RWPE1 (cell line): ENCODE measurements at places on chromosomes 1 and 21.

DNA sequence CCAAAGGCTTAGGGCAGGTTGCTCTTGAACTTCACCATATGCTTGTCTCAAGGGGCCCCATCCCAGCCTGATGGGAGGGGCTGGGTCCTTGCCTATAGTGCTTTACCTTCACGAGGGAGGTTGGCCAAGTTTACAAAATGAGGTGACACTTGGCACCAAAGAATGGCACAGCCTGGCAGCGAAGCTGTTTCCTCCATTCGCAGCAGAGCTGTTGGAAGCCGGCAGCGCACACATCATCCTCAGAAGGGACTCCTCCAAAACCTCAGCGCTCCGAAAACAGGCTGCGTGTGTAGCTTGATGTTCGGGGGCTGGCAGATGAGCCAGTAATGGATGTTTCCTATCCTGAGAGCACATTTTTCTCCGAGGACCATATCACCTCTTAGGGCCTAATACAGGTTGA, 116.8 kb downstream of the KAZN start:
- no peak for DNase-seq

DNA sequence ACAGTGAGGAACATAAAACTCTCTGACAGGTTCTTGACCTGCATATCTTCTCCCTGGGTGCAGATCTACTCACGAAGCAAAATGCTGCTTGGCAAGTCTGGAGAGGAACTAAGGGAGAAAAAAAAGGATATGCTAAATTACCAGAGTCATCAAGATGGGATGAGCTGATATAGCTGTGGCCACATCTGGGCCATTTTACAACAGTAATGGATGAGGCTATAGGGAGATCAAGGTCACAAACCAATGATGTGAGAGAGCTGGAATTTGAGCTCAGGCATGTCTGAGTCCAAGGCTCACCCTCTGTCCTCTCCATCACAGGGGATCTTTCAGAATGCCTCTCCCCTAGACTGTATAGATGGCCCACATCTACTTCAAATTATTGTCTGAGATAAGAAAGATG, 26.2 kb downstream of the ZMYND12 start:
- no peak for DNase-seq

GRCh38 chr1:234881893-234882771, 246.5 kb downstream of the TOMM20 start:
- no peak for DNase-seq

DNA sequence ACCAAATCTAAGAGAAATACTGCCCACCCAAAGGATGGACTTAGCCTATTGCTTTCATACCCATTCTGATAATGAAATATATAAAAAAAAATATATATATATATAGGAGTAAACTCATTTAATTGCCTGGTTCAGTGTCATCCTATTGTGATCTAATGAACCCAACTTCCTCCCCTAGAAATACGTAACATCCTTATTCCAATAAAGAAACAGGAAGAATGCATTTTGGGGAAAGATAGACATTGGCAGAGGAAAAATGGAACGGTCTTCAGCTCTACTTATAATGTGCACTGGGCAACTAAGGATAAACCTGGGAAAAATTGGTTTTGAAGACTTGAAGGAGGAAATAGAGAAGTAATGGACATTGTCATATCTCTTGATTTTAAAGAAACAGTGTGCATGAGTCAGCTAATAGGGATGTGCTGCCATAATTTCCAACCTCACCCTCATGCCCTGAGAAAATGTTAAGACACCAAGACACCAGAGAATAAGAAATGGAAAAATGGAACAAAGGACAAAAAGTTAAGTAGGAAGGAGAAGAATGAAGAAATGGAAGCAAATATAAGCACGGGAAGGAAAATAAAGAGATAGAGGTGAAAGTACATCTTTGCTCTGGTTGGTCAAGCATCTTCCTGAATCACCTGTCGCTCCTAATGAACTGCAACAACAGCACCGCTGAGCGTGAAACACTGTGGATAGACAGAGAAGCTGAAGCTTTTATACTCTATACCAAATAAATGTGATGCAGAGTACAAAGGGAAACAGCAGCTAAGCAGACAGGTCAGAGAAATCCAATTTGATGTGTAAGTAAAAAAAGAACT, 5.4 kb downstream of the UBR4 start:
- DNase-seq: no peak

- DNase-seq: peak; percentile 54
Observed at GRCh38 chr1:41381692-41382479, 20.7 kb downstream of the FOXO6 start.

- DNase-seq: no peak
Observed at GRCh38 chr1:110594456-110595352, 11.5 kb downstream of the KCNA2 start.

- DNase-seq: no peak
Observed at GRCh38 chr1:32487182-32487581, 22.3 kb downstream of the ZBTB8B start.

- no peak for DNase-seq
Observed at GRCh38 chr1:38293567-38293966, 247.0 kb upstream of the POU3F1 start.

GRCh38 chr1:203300441-203301330, 4.6 kb upstream of the BTG2 start:
- DNase-seq: no peak

DNA sequence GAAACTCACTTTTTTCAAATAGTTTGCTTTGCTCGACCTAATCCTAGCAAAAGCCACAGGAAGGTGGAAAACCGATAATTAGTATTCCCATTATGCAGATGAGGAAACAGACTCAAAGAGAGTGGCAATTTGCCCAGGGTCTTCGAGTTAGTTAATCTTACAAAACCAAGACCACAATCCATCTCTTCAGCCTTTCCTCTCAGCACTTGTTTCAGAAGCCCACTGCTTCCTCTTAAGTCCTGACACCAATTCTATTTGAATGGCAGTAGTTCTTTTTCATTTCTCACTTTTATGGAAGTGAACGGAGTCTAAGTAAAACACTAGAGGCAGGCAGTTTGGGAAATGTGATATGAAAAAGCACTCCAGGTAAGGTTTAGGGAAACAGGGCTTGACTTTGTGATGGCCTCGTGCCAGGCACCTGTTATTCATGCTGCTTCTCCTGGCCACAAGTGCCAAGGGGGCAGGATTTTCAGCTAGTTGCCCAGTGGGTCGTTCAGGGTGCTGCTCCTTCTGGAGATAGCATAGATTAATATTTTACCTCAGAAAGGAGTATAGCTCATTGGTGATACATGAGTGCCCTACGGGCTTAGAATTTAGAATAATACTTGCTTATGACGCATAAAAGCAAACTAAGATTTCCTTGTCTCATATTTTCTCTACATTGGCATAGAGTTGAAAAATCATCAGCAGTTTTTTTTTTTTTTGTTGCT, 76.6 kb upstream of the NRIP1 start:
- DNase-seq: no peak

DNA sequence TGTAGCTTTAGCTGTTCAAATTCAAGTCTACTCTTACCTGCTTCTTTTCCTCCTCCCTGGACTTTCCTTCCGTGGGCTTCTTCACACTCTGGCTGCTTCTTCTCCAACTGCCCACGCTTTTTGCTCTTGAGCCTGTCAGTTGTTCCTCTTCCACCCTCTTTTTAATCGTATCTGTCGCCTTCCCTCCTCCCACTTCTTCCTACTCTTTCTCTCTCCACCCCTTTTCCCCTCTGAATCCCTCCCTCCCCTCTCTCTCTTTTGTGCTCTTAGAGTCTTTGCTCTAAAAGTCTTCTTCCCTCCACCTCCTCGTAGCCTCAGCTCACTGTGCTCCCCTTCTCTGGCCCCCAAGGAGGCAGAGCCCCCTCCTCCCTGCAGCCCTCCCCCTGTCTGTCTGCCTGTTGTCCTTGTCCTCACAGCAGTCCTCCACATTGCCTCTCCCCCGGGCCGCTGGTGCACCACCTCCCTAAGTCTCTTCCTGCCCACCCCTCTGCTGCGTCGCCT, 12.9 kb upstream of the GJA5 start:
- no peak for DNase-seq
